Motor neuron (in vitro differentiated cells): ENCODE measurements at places on chromosomes 4 and X. TPM values are rescaled to one million over a fixed set of nuclear protein-coding genes. Genes with fewer than 3 reads are reported as not detected.

- ATAC-seq: no peak
Observed at GRCh38 chrX:48616576-48616975, 19.3 kb downstream of the WDR13 start.

- ATAC-seq: no peak
Observed at GRCh38 chrX:72137846-72138495, 6.3 kb upstream of the RTL5 start.

The SASH3 gene
- total RNA-seq: 0.30 TPM in 1 of 2 replicates, not detected in the other

- ATAC-seq: no peak
Observed at GRCh38 chr4:8290701-8290970, 21.1 kb downstream of the HTRA3 start.
